ENCODE measurements at places on chromosomes 3 and 15. TPM values are rescaled to one million over a fixed set of nuclear protein-coding genes. Genes with fewer than 3 reads are reported as not detected.

Gene SAMMSON
- not detected for total RNA-seq

Gene MITF
- 1.6 TPM for total RNA-seq

DNA sequence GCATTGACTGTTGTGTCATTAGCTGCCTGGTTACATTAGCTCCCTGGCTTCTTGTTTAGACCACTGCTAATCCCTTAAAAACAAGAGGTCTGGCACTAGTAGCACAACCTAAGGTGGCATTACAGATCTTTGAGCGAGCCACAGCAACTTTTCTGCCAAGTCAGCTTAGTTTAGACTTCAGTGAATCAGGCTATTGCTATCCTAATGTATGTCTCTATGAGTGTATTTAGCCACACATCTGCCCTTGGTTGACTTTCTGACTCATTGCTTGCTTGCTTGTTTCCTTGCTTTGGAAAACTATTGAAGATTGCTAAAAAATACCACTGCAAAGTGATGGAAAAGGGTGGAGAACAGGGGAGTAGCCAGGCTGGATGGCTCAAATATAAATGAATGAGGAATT is 50.2 kb downstream of the CHP1 start:
- DNase-seq, result no peak

GRCh38 chr3:47610583-47610982 is 31.9 kb upstream of the CSPG5 start:
- DNase-seq, result no peak

DNA sequence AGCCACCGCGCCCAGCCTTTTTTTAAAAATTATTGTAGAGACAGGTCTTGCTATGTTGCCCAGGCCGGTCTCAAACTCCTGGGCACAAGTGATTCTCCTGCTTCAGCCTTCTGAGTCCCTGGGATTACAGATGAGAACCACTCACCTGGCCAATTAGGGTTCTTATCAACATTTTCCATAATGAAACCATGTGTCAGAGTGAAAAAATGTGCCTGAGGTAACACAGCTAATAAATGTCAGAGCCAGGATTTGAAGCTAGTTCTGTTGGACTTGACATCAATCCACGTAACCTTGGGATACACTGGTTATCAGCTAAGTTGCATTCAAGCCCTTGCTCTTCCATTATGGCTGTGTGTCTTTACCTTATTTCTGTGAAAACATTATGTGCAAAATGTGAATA is 29.1 kb downstream of the CHST14 start:
- no peak for DNase-seq

DNA sequence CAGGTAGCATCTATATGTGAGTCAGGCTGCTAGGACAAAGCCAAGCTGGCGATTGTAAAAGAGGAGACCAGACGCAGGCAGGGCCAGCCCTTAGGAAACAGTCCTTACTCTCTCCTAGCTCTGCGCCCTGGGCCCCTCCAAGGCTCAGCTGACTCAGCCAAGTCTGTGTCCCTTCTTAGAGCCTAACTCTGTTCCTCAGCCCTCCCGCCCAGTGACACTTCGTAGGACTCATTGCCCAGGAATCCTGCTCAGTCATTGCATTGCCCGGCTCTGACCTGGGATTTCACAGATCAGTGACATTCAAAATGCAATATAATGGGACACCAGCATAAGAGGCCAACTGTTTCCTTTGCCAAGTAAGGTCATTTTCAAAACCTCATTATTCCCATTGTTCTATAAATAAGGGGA is 244.2 kb downstream of the TLE3 start:
- DNase-seq, result no peak

DNA sequence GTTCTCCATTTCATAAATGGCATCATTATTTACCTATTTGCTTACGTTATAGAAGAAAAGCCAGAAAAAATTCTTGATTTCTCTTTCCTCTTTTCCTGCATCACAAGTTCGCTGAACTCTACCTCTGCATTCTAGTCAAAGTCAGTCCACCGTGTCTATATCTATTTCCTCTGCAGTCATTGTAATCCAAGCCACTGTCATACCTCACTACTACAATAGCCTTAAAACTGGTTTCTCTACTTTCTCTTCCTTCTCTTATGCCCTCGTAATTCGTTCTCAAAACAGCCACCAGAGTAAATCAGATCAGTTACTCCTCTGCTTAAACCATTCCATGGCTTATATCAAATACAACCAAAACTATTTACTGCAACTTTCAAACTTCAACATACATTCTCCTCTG is 13.4 kb upstream of the FAM81A start:
- DNase-seq, result no peak

- no peak for DNase-seq
These were observed 145.5 kb downstream of the CDIN1 start for GRCh38 chr15:36724905-36725304.
